Adipocyte (in vitro differentiated cells): ENCODE measurements at places on chromosomes 12 and 14.

DNA sequence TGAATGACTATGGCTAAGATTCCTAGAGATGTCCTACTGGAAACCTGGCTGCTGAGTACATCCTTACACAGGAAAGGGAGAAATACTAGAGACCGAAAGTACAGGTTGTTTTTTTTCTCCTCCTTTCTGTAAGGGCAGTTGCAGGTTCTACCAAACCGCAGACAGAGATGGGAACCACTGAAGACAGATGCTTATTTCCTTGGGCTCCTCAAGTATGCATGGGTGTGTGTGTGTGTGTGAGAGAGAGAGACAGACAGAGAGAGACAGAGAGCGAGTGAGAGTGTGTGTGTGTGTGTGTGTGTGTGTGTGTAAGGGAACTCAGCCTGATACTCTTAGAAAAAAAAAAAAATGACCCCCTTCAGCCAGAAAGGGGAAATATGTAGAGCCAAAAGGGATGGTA lies 42.5 kb downstream of the MAP4K5 start:
- no peak for DNase-seq

DNA sequence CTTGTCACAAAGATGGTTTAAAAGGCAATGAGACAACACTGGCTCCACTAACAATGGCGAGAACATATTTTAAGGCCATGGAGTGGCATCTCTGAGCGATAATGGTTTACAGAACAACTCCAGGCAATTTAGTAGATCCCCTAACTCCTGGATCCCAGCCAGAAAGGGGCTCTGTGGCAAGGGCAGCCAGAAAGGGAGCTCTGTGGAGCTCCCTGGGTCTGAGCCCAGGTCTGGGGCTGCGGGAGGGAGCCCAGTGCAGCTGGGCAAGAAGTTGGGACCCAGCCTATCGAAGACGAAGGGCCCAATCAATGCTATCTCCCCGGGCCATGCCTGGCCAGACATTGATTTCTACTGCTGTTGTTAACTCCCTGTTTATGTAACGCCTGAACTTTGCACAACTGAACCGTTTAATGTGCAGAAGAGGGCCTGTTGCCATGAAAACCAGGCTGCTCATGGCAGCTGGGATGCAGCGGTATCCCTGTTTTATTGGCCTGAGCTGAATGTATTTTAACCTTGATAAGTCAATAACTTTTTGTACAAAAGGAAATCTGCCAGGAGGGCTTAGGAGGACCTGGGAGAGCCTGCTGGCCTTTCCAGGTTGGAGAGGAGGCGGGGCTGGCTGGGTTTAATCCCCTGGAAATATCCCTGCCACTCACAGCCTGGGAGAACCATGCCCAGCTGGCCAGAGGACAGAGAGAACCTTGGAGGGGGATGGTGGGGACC lies 6.7 kb upstream of the FAM222A start:
- no peak for DNase-seq

DNA sequence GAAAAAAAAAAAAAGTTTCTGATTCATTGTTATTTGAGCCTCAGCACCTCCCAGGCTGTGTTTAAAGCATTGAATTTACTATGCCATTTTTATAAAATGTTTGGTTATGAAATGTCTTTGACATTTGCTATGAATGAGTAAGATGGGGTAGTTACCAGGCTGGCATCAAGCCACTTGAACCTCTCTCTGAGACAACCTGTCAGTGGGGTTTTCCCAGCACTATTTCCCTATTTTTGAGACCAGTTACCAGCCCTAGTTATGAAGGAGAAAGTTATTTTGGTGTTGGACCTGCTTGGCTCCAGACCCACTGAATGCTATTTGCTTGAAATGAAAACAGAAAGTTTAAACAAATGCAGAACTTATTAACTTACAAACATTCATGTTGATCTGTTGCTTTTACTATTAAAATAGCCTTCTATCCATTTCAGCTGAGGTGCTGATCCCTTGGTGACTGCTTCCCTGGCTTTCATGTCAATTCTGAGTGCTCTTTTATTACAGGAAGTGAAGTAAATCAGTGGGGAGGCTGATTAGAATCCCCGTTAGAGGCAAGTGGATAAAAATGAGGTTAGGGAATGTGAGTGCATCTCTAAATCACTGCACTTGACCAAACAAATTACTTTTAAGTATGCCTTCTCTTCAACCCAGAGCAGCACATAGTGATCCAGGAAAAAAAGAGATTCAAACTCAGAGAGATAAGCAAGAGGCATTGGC lies 37.8 kb downstream of the LLPH start:
- DNase-seq: peak; percentile 67

GRCh38 chr14:83561261-83561660 lies 1968.7 kb upstream of the FLRT2 start:
- no peak for DNase-seq

DNA sequence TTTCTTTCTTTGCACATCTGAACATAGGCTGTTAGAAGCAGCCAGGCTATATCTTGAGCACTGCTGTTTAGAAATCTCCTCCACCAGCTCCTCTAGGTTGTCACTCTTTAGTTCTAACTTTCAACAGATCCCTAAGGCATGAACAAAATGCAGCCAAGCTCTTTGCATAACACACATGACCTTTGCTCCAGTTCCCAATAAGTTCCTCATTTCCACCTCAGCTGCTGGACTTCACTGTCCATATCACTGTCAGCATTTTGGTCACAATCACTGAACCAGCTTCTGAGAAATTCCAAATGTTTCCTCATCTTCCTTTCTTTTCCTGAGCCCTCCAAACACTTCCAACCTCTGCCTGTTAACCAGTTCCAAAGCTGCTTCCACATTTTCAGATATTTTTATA lies 27.6 kb upstream of the C14orf132 start:
- DNase-seq: no peak

DNA sequence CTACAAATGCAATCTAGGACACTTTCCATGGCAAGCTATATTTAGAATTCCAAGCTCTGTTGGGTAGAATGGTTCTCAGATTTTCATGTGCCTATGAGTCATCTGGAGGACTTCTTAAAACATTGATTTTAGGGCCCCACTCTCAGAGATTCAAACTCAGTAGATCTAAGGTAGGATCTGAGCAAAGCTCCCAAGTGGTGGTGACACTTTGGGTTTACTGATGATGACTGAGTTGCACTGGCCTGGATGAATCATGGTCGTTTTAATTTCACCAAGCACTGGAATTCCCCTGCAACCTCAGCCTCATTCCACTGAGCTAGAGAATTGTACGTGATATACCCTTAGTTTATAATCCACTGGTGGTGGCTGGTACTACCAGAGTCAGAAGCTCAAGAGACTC lies 86.5 kb downstream of the PPM1H start:
- peak; percentile 70 for DNase-seq

- DNase-seq: peak; percentile 83
Measured at GRCh38 chr14:67358924-67359774, 455 bp downstream of the ATP6V1D start.

DNA sequence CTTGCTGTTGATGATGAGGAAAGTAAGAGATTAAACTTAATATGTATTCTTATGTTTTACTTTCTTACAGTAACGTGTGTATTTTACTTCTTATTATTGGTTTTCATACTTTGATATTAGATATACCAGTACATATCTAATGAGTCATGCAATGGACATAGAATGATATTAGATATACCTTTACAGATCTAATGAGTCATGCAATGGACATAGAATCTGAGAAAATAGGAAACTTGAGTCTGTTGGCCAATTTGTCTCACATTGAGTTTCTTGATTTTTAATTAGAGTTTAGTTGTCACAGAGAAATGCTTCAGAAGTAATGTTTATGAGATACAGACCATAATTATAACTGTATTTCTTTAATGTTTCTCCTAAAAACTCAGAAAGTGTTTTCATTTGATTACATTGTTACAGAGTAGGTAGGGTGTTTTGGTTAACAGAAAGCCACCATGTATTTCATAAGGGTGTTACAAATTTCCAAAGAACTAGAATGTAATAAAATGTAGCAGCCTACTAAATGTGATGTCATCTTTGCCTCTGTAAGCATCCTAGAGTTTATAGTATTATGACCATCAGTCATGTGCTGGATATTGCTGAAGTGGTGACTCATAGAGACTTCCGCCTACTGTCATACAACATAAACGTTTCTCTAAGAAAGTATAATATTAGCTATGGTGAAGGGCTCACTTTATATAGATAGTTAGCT lies 3.0 kb downstream of the GAS2L3 start:
- DNase-seq: peak; percentile 75

DNA sequence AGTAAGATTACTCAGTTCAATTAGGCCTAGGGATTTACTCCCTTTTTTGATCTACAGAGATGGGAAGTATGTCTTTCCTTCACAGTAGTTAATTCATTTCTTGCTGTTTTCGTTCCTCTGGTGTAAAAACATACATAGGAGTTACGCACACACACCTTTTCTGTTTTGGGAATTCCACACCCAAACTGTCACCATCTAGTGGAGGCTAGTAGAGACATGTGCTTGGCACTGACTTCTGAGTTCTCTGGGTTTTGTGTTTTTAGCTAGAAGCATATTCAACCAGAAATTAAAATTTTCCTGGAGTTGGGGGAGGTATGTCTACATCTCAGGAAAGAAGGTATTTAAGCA lies 1.4 kb downstream of the SUSD6 start:
- peak; percentile 42 for DNase-seq

- DNase-seq: peak; percentile 61
Measured at GRCh38 chr14:90093942-90094595, 32.3 kb downstream of the KCNK13 start.

- DNase-seq: no peak
Measured at GRCh38 chr12:13945641-13946040, 35.8 kb downstream of the GRIN2B start.

- no peak for DNase-seq
Measured at GRCh38 chr14:52873065-52873464, 77.8 kb downstream of the FERMT2 start.

DNA sequence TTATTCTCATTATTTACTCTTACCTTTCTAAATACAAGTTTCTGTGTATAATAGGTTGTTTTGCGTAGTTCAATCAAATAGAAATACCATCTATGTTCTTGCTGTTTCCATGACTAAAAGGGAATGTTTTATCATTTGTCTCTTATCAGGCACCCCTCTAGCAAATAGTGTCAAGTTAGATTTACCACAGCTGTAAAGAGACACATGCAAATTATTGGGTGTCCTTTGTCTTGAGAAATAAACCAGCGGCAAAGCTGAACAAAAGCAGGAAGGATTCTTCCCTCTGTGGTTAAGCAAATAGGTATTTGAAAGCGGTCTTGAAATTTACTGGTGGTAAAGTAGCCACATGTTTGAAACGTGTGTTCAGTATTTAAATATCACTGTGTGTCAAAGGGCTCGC lies 405.9 kb downstream of the TMTC2 start:
- DNase-seq: no peak

DNA sequence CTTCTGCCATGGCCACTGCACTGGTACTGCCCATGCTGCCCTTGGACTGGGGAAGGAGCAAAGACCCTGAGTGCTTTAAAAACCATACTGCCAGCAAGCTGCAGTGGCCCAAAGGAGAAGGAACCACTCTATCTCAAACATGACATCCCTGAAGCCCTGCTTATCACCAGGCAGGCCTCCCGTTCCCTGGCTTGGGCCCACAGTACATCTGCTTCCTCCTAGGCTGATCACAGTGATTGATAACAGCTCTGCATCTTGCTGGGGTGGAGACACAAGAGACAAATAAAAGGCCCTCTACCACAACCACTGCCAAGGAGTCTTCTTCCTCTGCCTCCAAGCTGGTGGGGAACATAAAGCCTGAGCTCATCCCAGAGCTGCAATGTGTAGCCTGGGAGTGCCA lies 567.5 kb downstream of the TRHDE start:
- no peak for DNase-seq

DNA sequence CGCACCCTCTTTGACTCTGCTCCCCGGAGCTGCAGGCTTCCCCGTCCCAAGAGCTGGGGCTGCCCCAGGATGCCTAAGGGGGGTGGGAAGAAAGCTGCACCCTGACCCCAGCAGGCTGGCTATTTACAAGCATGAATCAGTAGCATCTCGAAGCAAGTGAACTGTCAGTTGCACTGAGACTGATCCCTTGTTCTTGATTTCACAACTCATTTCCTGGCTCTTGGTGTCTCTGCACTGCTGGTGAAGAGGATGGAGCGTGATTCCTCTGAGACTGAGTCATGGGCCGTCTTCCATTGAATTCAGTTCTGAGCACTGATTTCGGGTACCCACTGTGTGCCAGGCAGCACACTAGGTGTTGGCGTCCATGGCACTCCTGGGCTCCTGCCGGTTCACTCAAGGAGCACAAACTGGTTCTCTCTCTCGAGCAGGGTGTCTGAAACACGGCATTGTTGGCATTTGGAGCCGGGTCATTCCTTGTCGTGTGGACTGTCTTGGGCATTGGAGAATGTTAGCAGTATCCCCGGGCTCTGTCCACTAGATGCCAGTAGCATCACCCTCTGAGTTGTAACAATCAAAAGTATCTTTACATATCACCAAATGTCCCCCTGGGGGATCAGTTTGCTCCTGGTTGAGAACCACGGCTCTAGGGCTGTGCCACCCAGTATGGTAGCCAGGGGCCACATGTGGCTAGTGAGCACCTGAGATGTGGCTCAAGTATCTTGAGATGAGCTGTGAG lies 86.9 kb downstream of the RIN3 start:
- DNase-seq: peak; percentile 70

- no peak for DNase-seq
Measured at GRCh38 chr14:49464885-49465284, 121.3 kb downstream of the RPS29 start.

- DNase-seq: no peak
Measured at GRCh38 chr14:97709552-97709951, 912.4 kb downstream of the VRK1 start.

DNA sequence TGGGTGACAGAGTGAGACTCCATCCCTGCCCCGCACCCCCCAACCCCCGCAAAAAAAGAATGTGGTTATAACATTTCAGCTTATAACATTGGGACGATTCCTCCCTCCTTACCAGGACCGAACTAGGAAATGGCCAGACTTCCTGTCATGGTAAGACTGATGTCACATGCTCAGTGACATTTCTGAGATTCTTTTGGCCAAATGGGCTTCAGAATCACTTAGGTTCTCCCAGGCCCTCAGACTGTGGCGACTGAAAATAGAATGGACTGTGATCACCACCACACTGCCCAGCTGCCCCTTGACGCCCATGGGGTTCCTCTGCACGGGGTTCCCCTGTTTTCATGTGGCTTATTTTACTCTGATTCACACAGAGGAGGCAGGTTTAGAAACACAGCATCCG lies 115.0 kb upstream of the EVL start:
- DNase-seq: no peak

GRCh38 chr14:53893374-53893773 lies 63.3 kb downstream of the BMP4 start:
- DNase-seq: no peak

- no peak for DNase-seq
Measured at GRCh38 chr14:37447883-37448391, 147.1 kb downstream of the FOXA1 start.

- no peak for DNase-seq
Measured at GRCh38 chr12:39619316-39619659, 315 bp downstream of the ABCD2 start.
